Frontal cortex (tissue), 4 donors: ENCODE measurements at places on chromosomes 3 and 15.

- no peak for DNase-seq
Observed at GRCh38 chr3:172259111-172259541, 189.1 kb downstream of the GHSR start.

- no peak for DNase-seq
Observed at GRCh38 chr3:49641921-49642707, 32.0 kb upstream of the APEH start.

- no peak for DNase-seq
Observed at GRCh38 chr3:7015683-7016440, 154.9 kb downstream of the GRM7 start.

DNA sequence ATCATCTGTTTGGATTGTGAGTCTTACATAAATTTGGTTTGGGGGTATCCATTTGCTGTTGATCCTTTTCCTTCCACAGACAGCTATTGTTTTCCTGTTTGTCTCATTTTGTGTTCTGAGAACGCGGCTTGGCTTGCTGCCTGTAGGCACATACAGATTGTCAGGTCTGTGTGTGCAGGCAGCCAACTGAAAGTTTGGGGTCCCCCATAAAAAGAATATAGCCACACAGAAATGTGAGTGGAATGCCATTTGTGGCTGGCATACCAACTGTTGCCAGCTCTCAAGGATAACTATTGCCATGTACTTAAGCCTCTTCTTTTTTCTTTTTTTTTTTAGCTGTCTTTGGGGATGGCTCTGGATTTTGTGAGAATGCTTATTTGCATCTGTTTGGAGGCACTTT, 1308.0 kb downstream of the ROBO1 start:
- DNase-seq, result no peak

GRCh38 chr15:69576035-69576526, 123.5 kb downstream of the RPLP1 start:
- DNase-seq, result no peak

DNA sequence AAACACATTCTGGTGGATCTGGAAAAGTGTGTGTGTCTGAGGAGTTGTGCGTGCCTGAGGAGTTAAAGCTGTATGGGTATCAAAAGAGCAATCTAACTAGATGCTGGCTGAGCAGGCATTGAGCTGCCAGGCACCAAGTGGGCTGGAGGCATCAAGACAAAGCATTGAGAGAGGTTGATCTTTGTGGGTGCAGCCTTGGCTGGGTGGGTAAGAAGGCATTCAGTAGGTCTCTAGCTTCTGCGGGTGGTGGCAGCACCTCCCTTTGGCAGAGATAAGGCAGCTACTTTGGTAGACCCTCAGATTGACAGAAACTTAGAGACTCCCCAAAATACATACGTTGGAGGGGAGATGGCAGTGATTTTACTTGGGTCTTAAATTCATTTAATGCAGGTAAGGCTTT, 15.8 kb upstream of the TMEM212 start:
- DNase-seq, result no peak

DNA sequence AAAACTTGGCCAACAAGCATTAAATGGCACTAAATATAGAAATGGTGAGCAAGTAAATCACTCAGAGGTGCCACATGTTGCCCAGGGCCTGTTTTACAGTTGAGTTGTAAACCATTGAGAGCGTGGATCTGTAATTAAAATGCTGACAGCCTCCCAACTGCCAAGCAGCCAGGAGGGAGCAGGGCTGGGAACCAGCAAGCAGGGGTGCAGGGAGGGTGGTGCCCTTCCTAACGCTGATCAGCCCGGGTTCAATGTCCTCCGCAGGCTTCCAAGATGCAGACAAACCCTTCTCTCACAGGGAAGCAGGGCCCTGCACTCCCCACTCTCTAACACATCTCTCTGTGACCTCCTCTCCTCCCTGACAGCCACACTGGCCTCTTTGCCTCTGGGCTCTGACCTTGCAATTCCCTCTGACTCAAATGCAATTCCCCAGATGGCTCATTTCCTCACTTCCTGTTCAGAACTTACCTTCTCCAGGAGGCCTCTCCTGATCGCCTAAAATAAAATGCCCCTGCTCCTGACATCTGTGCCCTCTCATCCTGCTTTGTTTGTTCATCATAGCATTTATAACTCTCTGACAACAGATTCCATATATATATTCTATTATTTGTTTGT, 40.0 kb downstream of the WNT7A start:
- no peak for DNase-seq
